Jurkat, Clone E6-1 (cell line): ENCODE measurements at places on chromosomes 5 and 9.

DNA sequence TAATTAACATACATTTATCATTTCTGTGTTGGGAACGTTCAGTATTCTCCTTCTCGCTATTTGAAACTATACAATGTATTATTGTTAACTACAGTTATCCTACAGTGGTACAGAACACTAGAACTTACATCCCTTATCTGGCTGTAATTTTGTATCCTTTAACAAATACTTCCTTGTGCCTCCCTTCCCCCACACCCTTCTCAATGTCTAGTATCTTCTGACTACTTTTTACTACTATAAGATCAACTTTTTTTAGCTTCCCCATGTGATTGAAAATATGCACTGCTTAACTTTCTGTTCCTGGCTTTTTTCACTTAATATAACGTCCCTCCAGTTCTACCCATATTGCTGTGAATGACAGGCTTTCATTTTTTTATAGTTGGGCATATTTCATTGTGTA lies 253.5 kb downstream of the RAB3C start:
- DNase-seq, result no peak

- DNase-seq, result no peak
These were observed 169.2 kb downstream of the SLIT3 start for GRCh38 chr5:169131616-169132301.

DNA sequence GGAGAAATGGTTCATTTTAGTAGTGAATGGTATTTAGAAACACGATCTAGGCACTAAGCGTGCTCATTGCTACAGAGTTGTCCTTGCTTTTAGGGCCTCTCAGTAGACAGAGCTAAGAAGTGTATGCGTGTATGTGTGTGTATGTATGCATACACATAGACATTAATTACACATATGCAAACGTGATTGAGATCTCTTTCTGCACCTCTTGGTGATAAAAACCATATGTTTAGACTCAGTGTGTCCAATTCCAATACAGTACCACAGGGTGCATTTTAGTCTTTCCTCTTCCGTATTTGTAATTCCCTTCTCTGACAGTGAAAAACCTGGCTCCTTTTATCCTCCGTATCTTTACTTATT lies 13.1 kb downstream of the TRIO start:
- DNase-seq, result no peak

- DNase-seq, result no peak
These were observed 31.7 kb upstream of the CEP72 start for GRCh38 chr5:580436-580835.

- DNase-seq, result no peak
These were observed 122.5 kb downstream of the COL23A1 start for GRCh38 chr5:178467568-178468195.
